ENCODE measurements at places on chromosomes 7 and 10.
A peak's percentile ranks its signal among the peaks of the same experiment; 100 is the strongest.

GRCh38 chr10:126104767-126105166 is 208.4 kb downstream of the FANK1 start:
- DNase-seq: no peak

- DNase-seq: no peak
These were observed 87.4 kb downstream of the ZNF467 start for GRCh38 chr7:149686011-149686410.

DNA sequence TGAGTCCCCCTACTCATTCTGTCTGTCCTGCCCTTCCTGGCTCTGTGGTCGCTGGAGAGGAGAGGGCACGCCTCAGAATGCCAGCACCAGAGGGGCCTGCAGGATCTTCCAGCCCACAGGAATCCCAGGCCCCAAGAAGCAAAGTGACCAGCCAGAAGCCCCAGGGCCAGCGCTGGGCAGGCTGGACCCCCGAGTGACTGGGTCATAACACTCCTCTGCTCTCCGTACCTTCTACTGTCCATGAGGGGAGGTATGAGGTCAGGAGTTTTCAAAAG is 102.6 kb upstream of the GPR26 start:
- no peak for DNase-seq

DNA sequence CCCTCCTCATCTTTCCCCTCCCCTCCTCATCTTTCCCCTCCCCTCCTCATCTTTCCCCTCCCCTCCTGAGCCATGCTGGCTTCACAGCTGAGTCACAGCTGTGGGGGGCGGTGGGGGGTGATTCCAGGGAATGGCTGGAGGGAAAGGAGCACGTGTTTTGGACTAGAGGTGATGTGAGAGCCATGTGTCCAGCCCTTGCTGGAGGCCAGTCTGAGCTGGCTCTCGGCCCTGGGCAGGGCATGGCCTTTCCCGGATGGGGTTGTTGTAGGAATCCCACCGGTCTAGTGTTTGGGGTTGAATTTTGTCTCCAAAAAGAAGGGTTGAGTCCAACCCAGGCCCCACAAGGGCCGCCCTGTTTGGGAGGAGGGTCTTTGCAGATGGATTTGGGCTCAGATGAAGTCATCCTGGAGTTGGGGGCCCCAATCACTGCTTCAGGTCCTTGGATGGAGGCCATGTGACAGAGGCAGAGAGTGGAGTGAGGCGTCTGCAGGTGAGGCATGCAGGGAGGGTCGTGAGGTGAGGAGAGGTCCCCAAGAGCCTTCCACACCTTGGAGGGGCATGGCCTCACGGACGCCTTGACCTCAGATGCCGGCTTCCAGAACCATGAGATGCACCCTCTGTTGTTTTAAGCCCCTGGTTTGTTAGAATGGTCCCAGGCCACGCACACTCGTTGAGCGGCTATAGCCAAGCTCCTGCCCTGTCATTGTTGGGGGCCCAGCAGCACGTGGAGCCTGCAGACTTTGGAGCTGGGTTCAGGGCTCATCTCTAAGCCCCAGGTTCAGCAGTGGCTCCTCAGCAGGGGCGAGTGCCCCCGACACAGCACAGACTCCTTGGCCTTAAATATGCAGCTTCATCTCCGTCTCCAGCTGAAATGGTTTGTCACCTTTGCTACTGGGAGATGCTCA is 101.6 kb downstream of the DNAJB6 start:
- DNase-seq: no peak

DNA sequence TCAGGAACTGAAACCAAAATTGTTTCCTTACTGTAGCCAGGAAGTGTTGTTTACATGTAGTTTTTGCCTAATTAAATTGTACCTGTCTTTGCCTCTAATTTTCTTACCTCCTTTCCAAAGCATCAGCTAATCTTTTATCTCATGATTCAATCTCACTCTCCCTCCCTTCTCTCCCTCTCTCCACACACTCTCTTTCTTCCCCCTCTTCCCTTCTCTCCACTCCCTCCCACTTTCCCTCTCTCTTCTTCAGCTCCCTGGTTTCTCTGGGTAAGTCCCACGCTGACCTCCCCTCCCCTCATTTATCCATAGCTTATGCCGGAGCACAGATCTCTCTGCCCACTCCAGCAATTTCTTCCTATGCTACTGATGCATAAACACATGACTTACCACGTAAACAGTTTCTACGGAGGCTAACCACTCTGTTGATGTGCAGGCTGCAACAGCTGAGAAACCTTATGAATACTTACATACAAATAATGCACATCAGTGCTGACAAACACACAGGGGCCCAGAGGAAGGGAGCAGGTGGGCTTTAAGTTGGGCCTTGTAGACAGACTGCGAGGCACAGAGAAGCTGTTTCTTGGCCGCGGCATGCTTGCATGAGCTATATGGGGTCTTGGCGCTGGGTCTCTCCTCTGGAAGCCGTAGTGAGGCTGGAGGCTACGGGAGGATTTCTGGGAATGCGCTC is 174.4 kb upstream of the PLXNA4 start:
- DNase-seq: no peak

GRCh38 chr10:80522756-80523363 is 14.8 kb upstream of the SH2D4B start:
- DNase-seq: no peak

DNA sequence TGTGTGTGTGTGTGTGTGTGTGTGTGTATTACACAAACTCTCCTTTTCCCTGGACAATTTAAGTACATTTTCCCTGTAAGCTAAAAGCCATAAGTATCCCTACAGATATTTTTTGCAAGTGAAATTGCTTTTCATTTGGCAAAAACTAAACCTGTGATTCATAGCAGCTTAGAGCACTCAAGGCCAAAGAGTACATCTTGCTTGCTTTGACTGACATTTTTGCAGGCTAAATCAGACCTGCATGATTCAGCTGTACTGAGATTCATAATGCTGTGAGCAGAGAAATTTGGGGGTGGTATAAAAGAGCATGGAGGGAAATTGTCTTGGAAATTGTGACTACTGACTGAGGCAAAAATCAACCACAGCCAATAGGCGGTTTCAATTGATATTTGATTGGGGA is 500.4 kb downstream of the GFRA1 start:
- DNase-seq: no peak

DNA sequence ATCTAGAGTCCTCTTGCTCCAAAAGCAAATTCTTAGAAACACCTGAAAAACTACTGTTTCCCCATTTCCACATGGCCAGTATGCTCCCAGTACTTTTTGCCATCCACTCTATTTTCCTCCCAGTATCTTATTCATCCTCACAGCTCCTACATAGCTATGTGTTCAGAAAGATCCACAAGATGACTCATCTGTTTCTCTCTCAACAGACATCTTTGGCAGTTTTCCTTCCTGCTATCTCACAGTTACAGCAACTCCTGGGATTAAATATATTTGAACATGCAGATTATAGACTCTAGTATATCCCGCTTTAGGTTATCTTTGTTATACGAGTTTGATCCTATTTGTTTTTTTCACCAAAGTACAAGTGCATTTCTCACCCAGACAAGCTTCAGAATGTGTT is 675.6 kb upstream of the POT1 start:
- DNase-seq: no peak

- DNase-seq: no peak
These were observed 9.7 kb downstream of the STAMBPL1 start for GRCh38 chr10:88889559-88890337.

- no peak for DNase-seq
These were observed 75.0 kb upstream of the GPR22 start for GRCh38 chr7:107394831-107395230.

GRCh38 chr10:122054048-122055025 is 65.4 kb downstream of the TACC2 start:
- peak; percentile 68 for DNase-seq

DNA sequence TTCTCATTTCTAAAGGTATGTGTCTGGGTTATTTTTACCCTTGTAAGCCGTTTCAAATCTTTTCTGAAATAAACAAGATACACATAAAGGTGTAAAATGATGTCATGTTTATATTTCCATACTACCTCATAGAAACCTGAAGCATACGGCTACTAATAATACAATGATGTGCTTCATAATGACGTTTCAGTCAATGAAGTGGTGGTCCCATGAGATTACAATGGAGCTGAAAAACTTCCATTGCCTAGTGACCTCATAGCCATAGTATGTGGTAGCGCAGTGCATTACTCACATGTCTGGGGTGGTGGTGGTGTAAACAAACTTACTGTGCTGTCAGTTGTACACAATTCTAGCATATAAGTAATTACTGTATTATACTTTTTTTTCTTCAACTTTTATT is 24.9 kb downstream of the EPDR1 start:
- DNase-seq: no peak

DNA sequence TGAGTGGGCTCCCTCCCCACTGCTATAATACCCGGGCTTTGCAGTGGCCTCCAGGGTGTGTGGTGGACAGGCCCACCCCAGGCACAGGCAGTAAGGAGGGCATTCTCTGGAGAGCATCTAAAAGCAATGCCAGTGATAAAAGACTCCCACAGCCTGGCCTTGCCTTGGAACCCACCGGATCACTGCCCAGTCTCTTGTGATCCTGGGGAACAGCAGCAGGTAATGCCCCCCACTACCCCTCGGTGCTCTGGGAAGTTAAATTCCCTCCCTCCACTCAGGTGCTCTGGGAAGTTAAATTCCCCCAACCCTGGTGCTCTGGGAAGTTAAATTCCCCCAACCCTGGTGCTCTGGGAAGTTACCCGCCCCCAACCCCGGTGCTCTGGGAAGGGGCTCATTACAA is 565.2 kb downstream of the TCERG1L start:
- no peak for DNase-seq

GRCh38 chr10:126838316-126838715 is 66.9 kb upstream of the DOCK1 start:
- DNase-seq: no peak

GRCh38 chr7:150999497-151000230 is 8.8 kb downstream of the NOS3 start:
- no peak for DNase-seq

GRCh38 chr7:151902311-151902710 is 25.4 kb upstream of the PRKAG2 start:
- no peak for DNase-seq

GRCh38 chr7:148495605-148496004 is 95.0 kb upstream of the C7orf33 start:
- DNase-seq: no peak

DNA sequence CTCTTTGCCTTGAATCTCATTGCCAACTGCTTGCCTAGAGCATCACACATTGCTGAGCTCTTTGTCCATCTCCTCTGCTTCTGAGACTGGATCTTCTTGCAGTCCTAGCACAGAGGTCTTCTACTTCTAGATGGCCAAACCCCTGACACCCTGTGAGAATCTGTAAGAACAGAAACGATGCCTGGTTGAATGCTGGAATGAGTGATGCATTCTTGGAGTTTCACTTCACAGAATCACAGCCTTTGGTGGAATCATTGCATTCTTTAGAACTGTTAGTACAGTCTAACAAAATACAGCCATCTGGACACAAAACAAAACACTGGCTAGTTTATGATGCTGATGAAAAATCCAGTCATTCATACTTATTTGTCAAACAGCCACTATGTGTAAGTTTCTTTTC is 141.7 kb upstream of the ITGB1 start:
- no peak for DNase-seq

DNA sequence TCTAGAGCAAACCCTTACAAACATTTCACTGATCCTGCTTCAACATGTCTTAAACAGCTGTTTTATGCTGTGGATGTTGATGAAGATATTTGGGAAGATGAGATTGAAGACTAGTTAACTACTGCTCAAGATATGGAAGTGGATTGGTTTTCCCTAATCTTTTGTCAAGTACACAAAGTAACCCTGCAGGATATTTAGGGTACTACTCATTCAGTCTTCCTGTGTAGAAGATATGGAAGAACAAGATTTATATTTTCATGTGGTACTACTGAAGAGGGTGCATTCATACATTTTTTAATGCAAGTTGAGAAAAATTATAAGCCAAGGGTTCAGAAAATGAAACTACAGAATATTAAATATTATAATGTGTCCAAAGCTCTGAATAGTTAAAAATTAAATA is 18.3 kb upstream of the TMEM140 start:
- no peak for DNase-seq

GRCh38 chr7:10934292-10934691 is 39.4 kb upstream of the PHF14 start:
- DNase-seq: no peak

DNA sequence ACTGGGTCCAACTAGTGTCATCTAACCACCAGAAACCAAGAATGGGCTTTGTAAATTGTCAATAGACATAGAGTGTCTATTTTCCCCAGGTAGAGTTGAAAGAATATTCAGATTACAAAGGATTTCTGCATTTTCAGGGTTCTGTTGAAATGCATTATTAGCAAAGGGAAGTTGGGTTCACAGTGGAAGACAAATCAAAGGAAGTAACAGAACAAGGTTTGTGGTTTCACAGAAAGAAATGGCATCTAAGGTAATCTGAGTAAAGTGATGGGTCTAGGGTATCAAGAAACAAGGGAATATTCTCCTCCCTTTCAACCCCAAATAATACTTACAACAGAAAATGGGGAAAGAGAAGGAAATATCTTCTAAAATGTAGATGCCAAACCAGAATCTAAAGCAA is 25.8 kb downstream of the CEP41 start:
- DNase-seq: no peak

- DNase-seq: no peak
These were observed 97.7 kb downstream of the ACTR3B start for GRCh38 chr7:152857272-152857671.

- no peak for DNase-seq
These were observed 39.7 kb upstream of the ZNF32 start for GRCh38 chr10:43688348-43688892.

DNA sequence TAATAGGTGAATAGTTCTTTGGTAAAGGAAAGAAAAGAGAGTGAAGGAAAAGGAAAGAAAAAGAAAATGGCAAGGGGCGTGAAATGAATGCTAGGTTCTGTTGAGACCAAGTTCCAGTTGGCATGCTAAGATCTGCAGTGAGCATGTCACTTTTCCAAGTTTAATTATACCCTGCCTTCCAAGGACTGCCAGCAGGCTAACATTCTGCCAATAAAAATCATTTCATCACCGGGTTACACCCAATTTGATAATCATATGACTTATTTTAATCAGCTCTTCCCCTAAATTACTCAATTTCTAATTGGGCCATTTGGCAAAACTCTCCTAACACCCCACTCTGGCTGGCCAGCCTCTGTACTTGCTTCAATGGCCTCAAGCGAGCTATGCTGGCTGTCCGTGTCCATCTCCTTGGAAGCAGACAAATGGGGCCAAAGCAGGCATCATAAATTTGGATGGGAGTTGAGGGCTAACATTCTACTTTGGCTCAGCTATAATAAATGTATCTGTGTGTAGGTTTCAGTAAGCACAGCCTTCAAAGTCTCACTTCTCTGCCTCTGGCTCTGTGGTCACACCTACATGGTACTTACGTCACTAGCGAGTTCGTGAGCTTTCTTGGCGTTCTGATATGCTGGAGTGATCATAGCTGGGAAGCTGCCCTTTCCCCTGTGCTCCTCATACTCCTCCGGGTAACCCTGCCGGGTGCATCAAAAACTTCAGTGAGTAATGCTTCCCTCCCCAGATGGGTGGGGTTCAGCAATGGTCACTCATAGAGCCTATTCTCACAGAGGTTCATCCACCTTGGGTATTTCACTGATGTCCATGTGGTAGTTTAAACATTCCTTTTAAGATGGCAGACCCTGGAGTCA is 17.3 kb downstream of the NRAP start:
- no peak for DNase-seq

GRCh38 chr7:40393660-40394059 is 258.9 kb downstream of the SUGCT start:
- DNase-seq: no peak

- DNase-seq: no peak
These were observed 44.8 kb downstream of the WNT2 start for GRCh38 chr7:117278040-117278439.
